AG09309 (cell line): ENCODE measurements at places on chromosomes 16 and 17.

DNA sequence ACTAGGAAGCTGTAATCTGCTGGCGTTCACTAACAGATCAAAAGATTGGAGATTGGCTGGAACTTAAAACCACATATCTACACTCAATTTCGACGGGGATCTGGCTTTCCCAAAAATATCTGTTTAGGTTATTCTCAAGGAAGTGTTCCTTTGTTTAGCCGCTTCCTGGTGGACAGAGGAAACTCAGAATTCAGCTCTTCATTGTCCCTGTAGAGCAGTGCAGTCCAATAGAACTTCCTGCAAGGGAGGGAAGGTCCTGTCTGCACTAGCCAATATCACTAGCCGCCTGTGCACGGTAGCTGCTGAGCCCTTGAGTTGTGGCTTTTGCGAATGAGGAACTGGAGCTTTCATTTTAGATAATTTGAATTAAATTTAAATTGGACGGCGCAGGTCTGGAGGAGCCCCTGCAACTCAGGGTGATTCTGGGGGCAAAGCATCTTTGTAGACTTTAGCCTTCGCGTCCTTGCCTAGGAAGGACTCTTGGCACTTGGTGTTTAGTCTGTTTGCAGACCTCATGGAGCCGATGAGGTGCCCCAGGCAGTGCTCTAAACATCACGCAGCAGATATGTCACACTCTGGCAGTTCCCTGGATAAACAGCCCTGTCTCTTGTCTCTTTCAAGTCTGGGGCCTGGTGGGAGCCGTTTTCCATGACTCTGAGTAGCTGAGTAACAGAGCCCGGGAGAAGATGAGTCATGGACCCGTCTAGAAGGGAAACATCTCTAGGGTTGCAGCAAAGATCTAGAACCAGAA, 122.2 kb downstream of the CCDC182 start:
- peak; percentile 8 for DNase-seq

GRCh38 chr16:87847785-87848675, 21.3 kb downstream of the SLC7A5 start:
- no peak for DNase-seq

DNA sequence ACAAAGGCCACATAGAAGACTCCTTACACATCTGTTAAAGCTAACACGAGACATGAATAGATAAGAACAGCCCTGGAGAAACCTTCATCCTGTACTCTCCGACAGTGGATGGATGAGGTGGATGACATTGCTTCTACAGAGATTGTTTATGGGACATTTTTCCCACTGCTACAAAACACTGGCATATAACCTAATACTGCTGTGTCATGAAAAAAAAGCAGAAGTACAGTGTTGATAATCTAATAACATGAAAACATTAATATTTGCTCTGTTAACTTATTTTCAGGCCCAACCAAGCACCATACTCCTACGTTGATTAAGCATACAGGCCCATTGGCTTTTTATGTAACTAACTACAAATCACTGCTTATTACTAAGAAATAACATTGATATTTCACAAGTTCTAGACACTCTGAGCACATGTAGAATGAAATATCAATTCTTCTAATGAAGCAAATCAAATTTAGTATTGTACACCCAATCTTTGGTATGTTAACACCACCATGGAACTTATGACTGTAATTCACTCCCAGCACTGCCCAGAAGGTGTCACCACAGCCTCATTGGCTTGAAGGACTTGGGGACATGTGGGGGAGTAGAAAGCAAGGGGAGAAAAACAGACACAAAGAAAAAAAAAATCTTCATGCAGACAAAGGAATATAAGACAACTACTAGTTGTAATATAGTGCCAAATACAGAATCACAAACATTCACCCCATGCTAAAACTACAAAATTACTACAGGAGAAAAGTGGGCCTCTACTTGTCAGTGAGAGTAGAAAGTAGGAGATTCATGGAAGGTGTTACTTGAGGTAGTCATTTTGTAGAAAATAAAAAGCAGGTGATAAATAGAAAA, 330.0 kb upstream of the PMFBP1 start:
- DNase-seq = peak; percentile 46

DNA sequence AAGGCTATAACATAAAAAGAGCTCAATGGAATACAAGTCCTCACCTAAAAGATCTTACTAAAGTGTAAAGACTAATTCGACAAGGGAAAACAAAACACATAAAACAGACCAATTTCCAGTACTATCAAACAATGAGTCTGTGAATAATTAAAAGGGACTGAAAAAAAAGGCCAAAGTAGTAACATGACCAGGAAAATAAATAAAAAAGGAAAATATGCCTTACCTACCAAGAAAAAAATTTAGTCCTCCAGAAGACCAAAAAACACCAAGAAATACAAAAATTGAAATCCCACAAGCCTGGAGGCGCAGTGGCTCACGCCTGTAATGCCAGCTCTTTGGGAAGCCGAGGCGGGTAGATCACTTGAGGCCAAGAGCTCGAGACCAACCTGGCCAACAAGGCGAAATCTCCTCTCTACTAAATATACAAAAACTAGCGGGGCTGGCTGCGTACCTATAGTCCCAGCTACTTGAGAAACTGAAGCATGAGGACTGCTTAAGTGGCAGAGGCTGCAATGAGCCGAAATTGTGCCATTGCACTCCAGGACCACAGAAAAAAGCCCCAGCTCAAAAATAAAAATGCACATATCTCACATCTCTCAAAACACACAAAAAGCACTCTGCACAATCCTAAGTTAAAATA, 60.8 kb downstream of the TEX14 start:
- no peak for DNase-seq

- no peak for DNase-seq
Measured at GRCh38 chr16:533391-534123, 6.0 kb downstream of the CAPN15 start.

DNA sequence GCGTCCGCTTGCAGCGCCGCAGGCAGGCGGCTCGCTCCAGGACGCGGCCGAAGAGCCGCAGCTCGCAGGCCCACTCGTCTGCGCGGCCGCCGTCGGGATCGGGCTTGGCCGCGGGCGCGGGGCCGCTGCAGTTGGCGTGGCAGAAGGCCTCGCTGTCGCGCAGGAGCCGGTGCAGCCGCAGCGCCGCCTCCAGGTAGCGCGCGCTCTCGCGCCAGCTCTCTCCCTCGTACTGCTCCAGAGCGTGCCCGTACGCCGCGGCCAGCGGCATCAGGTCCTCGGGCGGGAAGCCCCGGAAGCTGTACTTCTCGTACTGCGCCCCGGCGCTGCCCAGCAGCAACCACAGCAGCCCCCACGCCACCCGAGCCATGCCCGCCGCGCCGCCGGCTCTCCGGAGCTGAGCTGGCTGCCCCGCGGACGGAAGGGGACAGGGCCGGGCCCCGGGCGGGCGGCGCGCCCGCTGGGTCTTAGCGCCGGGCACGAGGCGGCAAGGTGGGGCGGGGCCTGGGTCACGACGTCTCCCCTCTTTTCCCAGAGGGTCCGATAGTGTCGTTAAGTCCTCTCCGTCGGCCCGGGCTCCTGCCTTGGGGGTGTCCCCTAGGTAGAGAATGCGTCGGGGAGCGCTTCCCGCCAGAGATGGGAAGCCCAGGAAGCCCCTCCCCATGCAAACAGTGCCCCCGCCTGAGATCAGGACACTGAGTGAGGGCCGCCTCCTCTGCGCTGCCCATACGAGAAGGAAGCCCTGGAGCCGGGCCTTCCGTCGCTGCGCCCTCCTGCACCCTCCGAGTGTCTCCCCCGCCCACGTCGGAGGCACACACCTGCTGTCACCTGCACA, at the start of gene P3H4:
Gene P3H4, minus strand, starts transcription at position 401 of the 832 bp plus-strand sequence. Its CDS starts 34 bp downstream, at position 367.
- DNase-seq = no peak

GRCh38 chr16:85561248-85562092, 51.7 kb upstream of the GSE1 start:
- no peak for DNase-seq

GRCh38 chr17:47703671-47704070, 9.7 kb downstream of the TBKBP1 start:
- no peak for DNase-seq

DNA sequence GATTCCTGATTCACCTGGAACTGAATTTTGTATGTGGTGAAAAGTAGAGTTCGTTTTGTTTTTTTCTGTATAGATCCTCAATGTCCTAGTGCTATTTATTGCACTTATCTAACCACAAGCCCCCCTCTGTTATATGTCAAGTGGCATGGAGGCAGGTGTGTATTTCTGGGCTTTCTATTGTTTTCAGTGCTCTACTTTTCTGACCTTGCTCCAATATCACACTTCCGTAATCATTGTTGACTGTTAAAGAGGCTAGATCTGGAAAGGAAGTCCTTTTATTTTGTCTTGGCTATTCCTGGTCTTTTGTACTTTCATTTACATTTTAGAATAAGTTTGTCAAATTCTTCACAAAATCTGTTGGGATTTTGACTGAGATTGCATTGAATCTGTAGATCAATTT, 26.8 kb upstream of the FBXO47 start:
- no peak for DNase-seq

DNA sequence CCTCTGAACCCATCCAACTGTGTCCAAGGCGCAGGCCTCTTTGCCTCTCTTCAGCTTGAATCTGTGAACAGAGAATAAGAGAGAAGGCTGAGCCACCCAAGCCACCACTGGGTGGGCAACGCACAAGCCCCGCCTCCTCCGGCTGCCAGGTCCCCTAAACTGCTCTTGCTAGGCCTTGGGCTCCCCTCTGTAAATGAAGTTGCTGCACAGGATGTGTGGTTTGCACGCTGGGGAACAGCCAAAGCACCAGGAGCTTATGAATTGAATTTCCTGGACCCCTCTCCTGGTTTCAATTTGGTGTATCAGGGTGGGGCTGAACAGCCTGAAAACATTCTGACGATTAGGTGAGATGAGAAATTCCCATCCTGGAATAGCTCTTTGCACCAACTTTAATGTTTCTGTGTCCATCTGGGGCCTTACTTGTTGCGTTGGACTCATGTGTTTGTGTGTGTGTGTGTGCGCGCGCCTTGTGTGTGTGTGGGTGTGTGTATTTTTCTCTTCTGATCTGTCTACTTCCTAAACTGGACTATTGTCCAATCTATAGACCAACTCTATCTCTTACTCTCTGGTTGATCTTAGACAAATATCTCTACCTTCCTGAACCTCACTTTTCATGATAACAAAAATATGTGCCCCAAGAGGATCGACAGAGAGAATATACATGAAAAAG, 2.3 kb downstream of the CCL1 start:
- no peak for DNase-seq

- DNase-seq = no peak
Measured at GRCh38 chr16:57574646-57575467, 32.4 kb downstream of the ADGRG5 start.

DNA sequence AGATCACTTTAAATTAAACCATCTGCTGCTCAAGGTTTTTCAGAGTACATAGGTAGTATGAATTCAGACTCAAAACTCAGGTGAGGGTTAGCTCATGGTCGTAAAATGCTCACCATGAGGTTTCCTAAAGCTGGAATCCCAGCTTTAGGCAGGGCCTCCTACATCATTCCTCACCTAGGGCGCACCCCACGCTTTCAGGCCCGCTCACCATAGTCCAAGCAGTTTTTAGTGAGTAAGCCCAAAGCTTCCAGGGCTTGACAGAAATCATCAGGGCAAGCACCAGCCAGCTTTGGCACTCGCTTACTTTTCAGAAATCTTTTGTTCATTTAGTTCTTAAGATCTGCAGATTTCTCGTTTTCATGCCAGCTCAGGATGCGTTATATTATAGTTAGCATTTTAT, 89.8 kb downstream of the HIC1 start:
- no peak for DNase-seq

DNA sequence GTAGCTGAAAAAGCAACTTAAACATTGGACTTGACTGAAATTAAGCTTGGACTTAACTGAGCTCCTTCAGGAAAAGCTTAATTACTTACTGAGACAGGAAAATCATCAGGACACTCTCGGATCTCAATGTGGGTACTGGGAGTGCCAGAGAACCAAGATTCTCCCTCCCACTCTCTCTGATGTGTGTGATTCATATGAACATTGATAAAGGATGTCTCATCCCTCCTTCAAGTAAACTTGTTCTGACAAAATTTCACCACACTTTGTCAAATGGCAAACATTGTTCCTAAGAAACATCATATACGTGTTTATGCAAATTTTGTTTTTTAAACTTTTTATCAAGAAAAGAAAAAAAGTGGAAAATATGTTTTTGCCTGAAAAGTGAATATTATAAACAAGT, 4.1 kb upstream of the SLFN5 start:
- DNase-seq = no peak

DNA sequence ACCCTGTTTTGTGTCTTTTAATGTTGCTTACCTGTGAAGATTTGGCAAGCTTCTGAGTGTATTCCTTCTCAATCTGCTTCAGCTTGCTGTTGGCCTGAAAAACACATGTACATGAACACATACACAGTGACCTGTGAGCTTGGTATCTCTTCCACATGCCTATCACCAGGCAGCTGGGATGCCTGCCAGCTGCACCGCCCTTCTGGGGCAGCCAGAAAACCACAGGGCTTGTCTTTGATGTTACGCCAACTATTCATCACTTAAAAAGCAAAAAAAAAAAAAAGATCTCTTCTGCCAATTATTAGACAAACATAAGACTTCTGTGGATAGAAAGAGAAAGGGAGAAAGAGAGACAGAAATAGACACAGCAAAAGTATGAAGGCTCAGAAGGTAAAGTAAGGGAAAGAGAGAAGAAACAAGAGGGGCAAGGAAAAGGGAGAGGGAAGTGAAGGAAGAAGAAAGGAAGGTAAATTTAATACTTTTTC, 189.2 kb upstream of the AXIN2 start:
- peak; percentile 73 for DNase-seq

GRCh38 chr17:68987966-68988365, 32.8 kb upstream of the ABCA8 start:
- DNase-seq = no peak

GRCh38 chr16:57530522-57531252, 5.7 kb downstream of the CCDC102A start:
- no peak for DNase-seq

DNA sequence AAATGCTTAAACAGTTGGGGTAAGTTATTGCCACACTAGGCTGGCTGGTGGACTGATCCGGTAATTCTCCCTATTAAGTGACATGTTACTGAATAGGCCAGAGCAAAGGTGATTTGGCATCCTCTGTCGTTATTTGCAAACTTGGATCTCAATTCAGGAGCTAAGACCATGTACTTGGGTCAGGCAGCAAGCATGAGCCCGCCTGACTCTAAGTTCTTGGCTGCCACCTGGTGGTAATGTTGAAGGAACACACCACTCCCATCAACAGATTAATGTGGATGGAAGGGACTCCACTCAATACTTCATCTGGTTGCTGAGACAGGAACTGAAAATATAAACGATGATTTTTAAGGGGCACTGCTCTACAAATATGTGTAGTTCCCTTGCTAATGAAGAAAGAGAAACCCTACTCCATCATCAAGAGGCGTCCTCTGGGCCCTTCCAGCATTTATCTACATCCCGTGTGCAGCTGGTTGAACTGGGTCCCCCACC, 70.8 kb downstream of the EMP2 start:
- DNase-seq = peak; percentile 62

GRCh38 chr16:6977916-6978315, 354.7 kb upstream of the RBFOX1 start:
- DNase-seq = no peak

- DNase-seq = no peak
Measured at GRCh38 chr16:85584819-85585282, 28.3 kb upstream of the GSE1 start.

GRCh38 chr17:45092911-45093430, 31.9 kb downstream of the NMT1 start:
- peak; percentile 96 for DNase-seq
